ENCODE measurements at places on chromosomes 6 and 20. TPM values are rescaled to one million over a fixed set of nuclear protein-coding genes. Genes with fewer than 3 reads are reported as not detected.

Gene CD40
- total RNA-seq: 206 TPM

Gene KCTD20
- total RNA-seq: 44.3 TPM

Gene OR2B6
- total RNA-seq: not detected

Gene SLC22A2
- not detected for total RNA-seq

Gene KHDC1L
- not detected for total RNA-seq

Gene RIMS4
- total RNA-seq: not detected

Gene SNRPB2
- 36.2 TPM for total RNA-seq

Gene NKAIN4
- not detected for total RNA-seq
